ENCODE measurements at places on chromosomes 11 and 22. TPM values are rescaled to one million over a fixed set of nuclear protein-coding genes. Genes with fewer than 3 reads are reported as not detected.

MYOD1 gene
- total RNA-seq, result not detected

DNA sequence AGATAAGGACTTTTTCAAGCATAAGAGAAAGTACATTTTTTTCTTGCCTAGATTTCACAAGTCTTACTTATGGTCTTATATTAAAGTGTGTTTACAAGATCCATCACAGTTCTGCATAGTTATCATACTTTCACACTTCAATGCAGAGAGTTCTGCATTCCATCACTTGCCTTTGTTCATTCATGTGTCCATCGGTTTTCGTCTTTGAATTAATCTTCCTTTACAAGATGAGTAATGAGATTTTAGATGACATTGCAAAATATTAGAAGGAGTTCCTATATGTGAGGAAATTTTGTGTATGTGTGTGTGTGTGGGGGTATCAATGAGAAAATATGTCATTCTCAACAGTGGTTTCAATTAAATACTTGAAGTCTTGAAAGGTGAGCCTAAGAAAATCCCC is 98.1 kb upstream of the GUCY1A2 start:
- no peak for DNase-seq

DNA sequence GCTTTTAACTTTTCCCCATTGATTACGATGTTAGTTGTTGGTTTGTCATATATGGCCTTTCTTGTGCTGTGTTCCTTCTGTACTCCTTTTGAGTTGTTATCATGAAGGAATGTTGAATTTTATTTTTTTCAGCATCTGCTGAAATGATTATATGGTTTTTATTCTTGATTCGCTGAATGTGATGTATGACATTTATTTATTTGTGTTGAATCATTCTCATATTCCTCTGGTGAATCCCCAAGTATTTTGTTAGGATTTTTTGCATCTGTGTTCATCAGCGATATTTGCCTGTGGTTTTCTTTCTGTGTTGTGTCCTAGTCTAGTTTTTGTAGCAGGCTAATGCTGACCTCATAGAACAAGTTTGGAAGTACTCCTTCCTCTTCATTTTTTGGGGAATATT is 78.2 kb downstream of the GGT1 start:
- no peak for DNase-seq

- DNase-seq, result no peak
Measured at GRCh38 chr11:20783220-20783619, 113.8 kb downstream of the NELL1 start.

DNA sequence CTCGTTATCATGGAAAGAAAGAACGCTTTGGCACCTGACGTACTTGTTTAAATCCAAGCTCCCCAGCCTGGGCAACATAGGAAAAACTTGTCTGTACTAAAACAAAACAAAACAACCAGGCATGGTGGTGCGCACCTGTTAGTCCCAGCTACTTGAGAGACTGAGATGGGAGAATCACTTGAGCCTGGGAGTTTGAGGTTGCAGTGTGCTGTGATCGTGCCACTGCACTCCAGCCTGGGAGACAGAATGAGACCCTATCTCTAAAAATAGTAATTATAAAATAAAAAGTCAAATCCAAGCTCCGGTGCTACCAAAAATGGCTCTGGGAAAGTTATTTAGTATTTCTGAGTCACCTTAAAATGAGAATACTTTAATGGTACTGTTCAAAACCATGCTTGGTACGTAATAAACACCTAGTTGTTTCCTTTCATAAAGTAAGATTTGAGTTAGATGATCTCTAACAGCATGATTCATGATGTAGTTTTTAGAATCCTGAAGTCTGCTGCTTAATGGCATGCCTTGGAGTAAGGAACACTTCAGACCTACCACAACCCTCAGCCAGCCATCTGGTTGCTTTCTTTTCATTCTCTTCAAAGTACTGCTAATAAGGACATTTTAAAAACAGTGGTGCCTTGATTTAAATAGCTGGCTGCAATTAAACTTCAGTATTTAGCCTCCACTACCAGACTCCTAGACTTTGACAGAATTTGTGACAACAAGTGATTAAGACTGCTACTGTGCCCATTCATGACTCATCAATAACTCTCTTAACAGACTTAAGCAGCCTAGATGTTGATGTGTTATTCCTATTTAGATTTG is 8.4 kb downstream of the PPME1 start:
- no peak for DNase-seq

DNA sequence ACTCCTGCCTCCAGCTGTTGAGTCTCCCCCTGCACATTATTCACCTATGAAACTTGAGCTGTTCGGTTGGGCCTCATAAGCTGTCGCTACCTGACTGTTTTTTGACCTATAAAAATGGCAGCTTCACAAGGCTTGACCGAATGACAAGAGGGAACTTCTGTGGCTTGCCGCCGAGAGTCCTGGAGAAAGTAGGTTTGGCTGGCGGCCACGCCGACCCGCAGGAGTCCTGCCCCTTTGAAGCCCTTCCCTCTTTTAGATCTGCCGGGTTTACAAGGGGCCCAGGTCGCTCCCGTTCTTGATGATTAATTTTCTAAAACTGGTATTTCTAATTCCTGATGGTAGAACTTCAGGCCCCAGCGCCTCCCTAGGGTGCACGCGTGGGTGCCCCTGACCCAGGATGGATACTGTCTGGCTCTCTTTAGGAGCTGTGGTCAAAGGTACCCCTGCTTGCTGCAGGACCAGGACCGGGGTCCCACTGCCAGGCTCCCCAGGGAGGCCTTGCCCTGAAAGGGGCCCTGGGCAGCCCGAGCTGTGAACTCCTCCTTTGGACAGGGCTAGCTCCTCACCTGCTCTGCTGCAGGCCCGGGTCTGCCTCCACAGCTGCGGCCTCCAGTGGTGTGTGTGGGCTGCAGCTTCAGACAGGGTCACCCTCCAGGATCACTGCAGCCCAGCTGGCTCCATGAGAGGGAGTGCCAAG is 171.8 kb downstream of the CTTN start:
- no peak for DNase-seq

GRCh38 chr11:66969584-66970225 is 5.4 kb upstream of the C11orf86 start:
- no peak for DNase-seq

- no peak for DNase-seq
Measured at GRCh38 chr11:46380340-46381047, 975 bp upstream of the MDK start.

GRCh38 chr11:61437496-61437895 is 7.6 kb downstream of the SDHAF2 start:
- DNase-seq, result no peak

- DNase-seq, result no peak
Measured at GRCh38 chr22:28414913-28415312, 264.7 kb downstream of the TTC28 start.
